ENCODE measurements at places on chromosomes 4 and X. TPM values are rescaled to one million over a fixed set of nuclear protein-coding genes. Genes with fewer than 3 reads are reported as not detected.
A peak's percentile ranks its signal among the peaks of the same experiment; 100 is the strongest.

DNA sequence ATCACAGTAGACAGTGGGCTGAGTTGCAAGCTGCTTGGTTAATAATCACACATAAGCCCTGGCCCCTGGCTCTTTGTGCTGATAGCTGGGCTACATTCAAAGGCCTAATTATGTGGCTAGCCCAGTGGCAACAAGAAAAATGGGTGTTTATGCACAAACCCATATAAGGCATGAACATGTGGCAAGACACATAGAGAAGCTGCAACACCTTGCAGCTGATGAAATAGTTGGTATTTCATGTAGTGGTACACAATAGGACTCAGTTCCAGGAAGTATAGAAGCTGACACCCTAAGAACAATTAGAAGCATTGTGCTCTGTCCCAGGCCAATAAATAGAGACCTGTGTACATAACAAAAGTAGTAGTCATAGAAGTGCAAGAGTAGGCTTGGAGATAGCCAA, 14.6 kb upstream of the ZNF630 start:
- peak; percentile 54 for DNase-seq

- DNase-seq = no peak
These were observed 63.7 kb downstream of the MSX1 start for GRCh38 chr4:4923201-4923600.

DNA sequence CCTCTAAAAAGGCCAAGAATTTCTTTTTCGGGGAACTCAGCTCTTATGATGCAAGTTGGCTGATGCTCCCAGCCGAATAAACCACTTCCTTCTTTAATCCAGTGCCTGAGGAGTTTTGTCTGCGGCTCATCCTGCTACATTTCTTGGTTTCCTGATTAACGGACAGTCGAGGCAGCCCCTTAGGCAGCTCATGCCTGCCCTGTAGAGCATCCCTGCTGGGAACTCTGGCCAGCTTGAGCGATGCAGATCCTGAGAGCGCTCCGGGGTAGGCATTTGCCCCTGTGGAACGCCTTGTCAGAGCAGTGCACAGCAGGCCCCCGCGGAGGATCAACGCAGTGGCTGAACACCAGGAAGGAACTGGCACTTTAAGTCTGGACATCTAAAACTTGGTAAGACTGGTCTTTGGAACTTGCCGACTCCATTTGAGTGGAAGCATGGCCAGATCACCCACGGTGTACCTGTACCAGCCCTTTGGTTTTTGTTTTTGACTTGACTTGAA, 3.1 kb downstream of the CT45A10 start:
- DNase-seq = no peak

DNA sequence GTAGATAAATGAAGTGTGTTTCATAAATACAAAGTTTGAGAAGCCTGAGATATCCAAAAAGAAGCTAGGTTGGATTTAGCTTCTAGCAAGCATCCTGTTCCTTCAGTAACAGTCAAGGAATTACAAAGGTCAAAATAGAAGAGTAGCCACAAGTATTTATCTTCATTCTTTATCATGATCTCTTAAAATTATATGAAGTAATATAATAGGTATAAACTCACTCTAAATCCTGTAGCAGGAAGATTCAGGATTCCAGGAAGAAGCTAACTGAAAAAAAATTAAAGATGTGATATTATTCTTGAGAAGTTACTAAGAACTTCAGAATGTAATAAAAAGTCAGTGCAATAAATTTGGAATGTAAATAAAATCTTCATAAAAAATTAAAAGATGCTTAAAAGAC, 31.1 kb upstream of the RXFP1 start:
- no peak for DNase-seq

GRCh38 chr4:16717266-16717970, 181.0 kb downstream of the LDB2 start:
- no peak for DNase-seq

DNA sequence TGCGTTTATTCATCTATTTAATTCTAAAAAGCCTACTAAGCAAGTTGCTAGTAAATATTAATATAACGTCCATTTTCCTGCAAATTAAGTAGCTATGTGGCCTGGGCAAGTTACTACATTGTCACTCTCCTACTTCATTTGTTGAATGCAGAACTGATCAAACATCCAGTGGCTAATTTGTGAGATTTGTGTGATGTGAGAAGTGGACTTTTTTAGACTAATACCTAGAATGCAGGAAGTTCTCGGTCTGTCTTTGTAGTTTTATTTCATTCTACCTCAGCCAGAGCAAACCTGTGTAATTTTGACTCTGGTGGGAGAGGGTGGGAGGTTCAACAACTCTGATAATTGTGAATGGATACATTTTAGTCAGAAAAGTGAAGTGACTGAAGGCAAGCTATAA, 840 bp downstream of the GUF1 start:
- no peak for DNase-seq

- DNase-seq = no peak
These were observed 10.5 kb upstream of the DCHS2 start for GRCh38 chr4:154502111-154502510.

DNA sequence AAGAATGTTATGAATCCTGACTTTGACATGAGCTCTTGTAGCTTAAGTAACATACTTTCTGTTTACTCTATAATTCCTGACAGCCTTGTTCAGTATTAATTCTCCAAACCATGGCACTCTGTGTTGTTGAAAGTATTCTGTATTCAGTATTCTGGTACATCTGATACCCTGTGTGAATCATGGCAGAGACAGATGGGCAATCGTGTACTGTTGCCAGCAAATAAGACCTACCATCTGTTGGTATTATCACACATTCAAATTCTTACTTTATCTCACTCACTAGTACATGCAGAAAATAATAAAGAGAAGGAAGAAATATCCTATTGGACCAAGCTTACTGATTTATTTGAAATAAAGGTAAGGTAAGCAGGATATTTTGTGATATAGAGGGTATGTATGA, 7.9 kb downstream of the MBTPS2 start:
- no peak for DNase-seq

- DNase-seq = peak; percentile 71
These were observed 35.9 kb downstream of the NAP1L5 start for GRCh38 chr4:88661739-88662138.

DNA sequence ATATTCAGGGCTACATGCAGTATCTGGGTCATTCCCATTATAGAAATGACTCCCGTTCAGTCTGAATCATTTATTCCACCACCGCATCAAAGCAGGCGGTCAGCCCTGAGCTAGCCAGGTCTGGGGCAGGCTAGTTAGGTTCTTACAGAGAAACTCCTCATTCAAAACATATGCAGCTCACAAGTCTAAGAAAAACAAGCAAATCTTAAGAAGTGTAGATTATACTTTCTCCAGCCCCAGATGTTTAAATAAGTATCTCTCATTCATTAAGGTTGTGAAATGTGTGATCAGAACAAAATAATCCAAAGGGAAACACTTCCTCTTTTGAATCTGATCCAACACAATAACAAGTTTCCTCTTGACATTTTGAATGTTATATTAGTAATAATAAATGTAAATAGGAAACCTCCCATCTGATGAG, 441.9 kb downstream of the INPP4B start:
- DNase-seq = peak; percentile 85

- no peak for DNase-seq
These were observed 1.1 kb upstream of the FGF16 start for GRCh38 chrX:77446029-77446585.

DNA sequence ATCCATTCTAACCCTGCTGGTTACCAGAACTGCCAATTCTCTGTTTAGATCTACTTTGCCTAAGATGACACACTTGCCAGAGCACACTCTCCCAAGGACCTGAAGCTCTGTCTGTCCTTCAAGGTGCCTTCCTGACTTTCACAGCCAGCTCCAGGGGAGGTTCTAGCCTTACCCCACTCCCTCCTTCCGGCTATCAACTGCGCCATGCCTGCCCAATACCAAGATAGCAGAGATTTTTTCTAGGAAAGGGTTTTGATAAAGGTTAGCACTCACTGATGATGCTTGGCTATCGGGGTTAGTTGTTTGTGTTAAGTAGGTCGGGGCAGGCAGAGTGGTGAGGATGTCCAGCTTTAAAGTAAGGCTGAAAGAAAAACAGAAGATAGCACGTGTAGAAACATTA, 14.3 kb downstream of the ALPK1 start:
- no peak for DNase-seq

- DNase-seq = no peak
These were observed 1859.6 kb downstream of the C4orf33 start for GRCh38 chr4:130955520-130955919.

The MAGEB3 gene
- total RNA-seq = not detected

The CYTL1 gene
- total RNA-seq = not detected

The ARHGAP6 gene
- under 0.01 TPM for total RNA-seq

The SMIM10L2A gene
- total RNA-seq = 3.8 TPM

The SPCS3 gene
- total RNA-seq = 143 TPM

The RAB40AL gene
- 0.26 TPM for total RNA-seq

The PASD1 gene
- total RNA-seq = not detected

The TKTL2 gene
- under 0.01 TPM for total RNA-seq

The DNASE1L1 gene
- total RNA-seq = 38.7 TPM
